ENCODE measurements at places on chromosomes 11 and 22. TPM values are rescaled to one million over a fixed set of nuclear protein-coding genes. Genes with fewer than 3 reads are reported as not detected.

Gene MISFA
- 0.73 TPM for total RNA-seq

Gene SCN2B
- 0.03 TPM for total RNA-seq

Gene P2RY2
- total RNA-seq: not detected

GRCh38 chr22:48402591-48403031, 1425.1 kb downstream of the BRD1 start:
- no peak for DNase-seq

DNA sequence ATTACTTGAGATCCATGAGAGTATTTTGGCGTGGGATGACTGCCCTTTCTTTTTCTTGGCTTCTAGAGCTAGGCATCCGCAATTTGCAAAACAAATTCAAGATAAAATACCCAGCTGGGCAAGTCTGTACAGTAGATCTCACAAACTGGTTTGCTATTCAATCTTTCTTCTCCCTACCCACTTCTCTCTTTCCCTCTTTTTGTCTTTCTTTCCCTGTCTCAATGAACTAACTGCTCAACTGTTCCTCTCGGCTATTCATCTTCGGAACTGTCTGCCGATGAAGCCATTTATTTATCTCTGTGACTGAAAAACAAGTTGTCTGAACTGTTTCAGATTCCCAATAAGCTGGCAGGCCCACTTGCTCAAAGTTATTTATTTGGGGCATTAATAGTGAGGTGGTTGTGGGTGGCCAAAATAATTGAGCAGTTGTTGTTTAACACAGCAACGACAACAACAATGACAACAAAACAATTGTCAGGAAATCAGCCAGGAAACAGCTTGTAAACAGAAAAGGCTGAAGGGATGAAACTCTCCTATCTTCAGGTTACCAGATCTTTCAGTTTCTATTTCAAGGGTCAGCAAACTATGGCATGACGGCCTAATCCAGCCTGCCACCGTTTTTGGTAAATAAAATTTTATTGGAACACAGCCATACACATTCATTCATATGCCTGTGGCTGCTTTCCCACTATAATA, 76.0 kb upstream of the MTMR2 start:
- no peak for DNase-seq

- peak; percentile 29 for DNase-seq
Measured at GRCh38 chr11:36254713-36255112, 34.5 kb downstream of the COMMD9 start.

DNA sequence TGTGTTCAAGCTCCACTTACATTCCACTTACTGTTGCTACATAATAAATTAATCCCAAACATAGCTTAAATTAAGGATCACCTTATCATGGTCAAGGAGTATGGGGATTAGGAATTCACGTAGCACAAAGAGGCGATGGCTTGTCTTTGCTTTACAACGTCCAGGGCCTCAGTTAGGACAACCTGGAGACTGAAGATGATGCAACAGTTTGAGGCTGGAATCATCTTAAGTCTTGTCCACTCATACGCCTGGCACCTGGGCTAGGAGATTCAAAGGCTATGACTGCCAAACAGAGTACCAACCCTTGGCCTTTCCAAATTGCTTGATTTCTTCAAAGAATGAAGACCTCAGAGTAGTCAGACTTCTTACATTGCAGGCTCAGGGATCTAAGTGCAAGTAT, 149.1 kb downstream of the SBF2 start:
- DNase-seq: no peak

GRCh38 chr11:47078751-47079521, 97.7 kb downstream of the ARFGAP2 start:
- no peak for DNase-seq

GRCh38 chr11:1461826-1462697, 24.5 kb downstream of the MOB2 start:
- no peak for DNase-seq

- no peak for DNase-seq
Measured at GRCh38 chr22:28428271-28428670, 251.4 kb downstream of the TTC28 start.

DNA sequence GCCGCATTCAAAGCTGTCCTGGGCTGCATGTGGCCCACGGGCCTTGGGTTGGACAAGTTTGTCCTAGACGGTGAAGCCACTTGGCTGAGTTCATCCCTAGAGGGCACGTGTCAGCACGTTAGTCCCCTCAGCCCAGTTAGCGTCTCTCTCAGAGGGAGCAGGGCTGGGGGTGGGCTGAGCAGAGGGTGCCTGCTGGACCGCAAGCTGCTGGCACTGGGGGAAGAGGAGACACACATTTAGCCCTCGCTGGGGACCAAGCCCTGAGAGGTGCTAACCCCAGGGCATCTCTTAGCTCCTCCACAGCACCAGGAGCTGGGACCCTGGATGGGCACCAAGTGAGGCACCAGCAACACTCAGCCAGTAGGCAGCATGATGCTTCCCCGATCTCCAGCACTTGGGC, 107.0 kb downstream of the SHANK2 start:
- no peak for DNase-seq

- DNase-seq: peak; percentile 60
Measured at GRCh38 chr11:34988294-34989255, 72.2 kb downstream of the PDHX start.

- DNase-seq: no peak
Measured at GRCh38 chr11:104727768-104728167, 170.5 kb downstream of the CASP12 start.

DNA sequence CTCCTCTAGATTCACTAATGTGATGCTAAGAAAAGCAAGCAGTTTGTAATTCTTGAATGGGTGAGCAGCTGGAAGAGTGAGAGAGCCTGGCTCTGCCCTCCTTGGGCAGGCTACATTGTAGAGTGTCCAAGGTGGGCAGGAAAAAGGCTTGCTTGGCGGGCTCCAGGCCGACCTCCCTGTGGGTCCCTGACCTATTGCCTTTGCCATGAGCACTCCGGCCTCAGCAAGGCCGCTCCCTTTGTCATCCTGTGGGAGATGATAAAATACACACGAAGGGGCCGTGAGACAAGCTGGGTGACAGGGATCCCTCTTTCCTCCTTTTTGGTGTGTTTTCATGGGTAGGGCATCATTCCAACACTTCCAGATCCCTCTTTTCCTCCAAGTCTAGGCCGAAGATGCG, 41.8 kb downstream of the TIMP3 start:
- no peak for DNase-seq

DNA sequence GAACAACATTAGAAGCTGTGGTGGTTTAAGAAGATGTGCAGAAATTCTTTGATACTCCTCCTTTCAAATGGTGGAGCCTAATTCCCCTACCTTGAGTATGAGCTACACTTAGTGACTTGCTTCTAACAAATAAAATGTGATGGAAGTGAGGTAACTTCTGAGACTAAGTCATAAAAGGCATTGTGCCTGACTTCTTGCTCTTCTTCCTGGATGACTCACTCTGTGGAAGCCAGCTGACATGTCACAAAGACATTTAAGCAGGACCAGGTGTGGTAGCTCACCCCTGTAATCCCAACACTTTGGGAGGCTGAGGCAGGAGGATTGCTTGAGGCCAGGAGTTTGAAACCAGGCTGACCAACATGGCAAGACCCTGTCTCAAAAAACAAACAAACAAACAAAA, 3.9 kb upstream of the PLA2G3 start:
- DNase-seq: peak; percentile 37

GRCh38 chr22:32862936-32863661, 61.6 kb downstream of the TIMP3 start:
- no peak for DNase-seq

GRCh38 chr11:46690702-46691101, 9.7 kb downstream of the ARHGAP1 start:
- DNase-seq: no peak

Data from HT1080 (cell line).